ENCODE measurements at places on chromosomes 2 and 18. TPM values are rescaled to one million over a fixed set of nuclear protein-coding genes. Genes with fewer than 3 reads are reported as not detected.
A peak's percentile ranks its signal among the peaks of the same experiment; 100 is the strongest.

Gene SERPINB5
- not detected for total RNA-seq

Gene NMUR1
- 0.47 TPM for total RNA-seq

Gene L3MBTL4
- total RNA-seq: 0.33 TPM

Gene KCNG3
- total RNA-seq: 0.12 TPM

Gene DLX1
- total RNA-seq: not detected

Gene GKN2
- total RNA-seq: not detected

- no peak for DNase-seq
Observed at GRCh38 chr18:62370366-62370765, 45.3 kb downstream of the TNFRSF11A start.

- peak; percentile 64 for DNase-seq
Observed at GRCh38 chr2:162073888-162074631, at the start of gene DPP4. Gene DPP4, minus strand, starts transcription at chr2:162074215. Its CDS starts 234 bp downstream, at chr2:162073981.

DNA sequence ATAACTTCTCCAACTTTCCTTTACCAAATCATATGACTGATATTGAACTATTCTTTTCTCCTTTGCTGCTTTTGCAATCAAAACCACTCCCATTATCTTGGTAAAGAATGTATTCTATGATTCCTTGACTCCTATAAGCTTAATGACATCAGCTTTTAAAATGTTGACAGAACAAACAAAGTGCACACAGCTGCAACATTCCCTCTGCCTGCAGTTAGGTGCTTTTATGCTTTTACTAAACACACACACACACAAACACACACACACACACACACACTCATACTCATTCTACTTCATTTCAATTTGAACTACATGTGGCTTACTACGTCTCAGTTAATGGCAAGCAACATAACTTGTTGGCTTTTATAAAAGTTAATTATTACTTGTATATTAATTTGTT, 946.6 kb downstream of the DPP10 start:
- no peak for DNase-seq

DNA sequence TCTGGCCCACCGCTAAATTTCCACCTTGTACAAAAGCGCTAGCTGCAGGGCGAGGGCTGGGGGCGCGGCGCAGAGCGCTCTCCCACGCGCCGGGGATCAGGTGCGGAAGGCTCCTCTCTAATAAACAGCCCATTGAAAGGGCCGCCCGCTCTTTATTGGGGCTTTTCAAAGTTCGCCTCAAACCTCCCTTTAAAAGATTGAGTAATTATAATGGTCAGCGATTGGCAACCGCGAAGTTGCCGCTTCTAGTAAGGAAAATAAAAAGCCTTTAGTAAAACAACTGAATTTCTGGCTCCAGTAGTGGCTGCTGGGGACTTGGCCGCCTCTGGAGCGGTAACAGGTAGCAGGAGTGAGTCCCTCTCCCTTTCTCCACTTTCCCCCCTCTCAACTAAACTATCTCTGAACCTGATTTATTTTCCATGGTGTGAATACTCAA, 755 bp downstream of the NEUROD1 start:
- DNase-seq: no peak

GRCh38 chr2:10217489-10218435, 84.9 kb upstream of the HPCAL1 start:
- DNase-seq: no peak

DNA sequence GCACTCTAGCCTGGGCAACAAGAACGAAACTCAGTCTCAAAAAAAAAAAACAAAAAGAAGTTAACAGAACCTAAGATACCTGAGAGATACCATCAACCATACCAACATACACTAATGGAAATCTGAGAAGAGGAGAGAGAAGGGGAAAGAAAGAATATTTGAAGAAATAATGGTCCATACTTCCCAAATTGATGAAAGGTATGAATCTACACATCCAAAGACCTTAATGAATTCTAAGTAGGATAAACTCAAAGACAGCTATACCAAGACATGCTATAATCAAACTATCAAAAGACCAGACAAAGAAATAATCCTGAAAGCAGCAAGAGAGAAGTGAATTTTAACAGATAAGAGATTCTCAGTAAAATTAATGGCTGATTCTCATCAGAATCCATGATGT, 109.6 kb downstream of the TRABD2A start:
- no peak for DNase-seq

All from activated CD4-positive, alpha-beta T cell treated with anti-CD3 and anti-CD28 coated beads, Interleukin-2, amount 10 ng/mL, durations not matched to agents 7 days and 5 days (primary cell).